Stimulated activated CD4-positive, alpha-beta T cell treated with anti-CD3 and anti-CD28 coated beads, Interleukin-1b, Interleukin-23, amount 100 ng/mL, for 1 hour (primary cell): ENCODE measurements at places on chromosomes 4 and X.

DNA sequence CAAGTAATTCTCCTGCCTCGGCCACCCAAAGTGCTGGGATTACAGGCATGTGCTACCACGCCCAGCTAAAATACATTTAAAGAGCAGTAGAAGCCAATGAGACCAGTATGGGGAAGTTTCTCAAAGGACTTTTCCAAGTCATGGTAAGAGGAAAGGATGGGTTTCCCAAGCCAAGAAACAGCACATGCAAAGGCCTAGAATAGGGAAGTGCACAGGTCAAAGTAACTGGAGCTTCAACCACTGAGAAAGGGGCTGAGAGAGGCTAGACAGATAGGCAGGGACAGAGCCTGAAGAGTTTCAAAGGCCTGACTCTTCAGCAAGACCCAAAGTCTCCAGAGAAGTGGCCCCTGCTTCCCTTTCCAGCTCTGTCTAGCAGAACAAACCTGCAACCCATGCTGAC is 162.1 kb downstream of the CORIN start:
- DNase-seq = no peak

- DNase-seq = no peak
Observed at GRCh38 chr4:151882072-151882803, 121.4 kb upstream of the GATB start.

DNA sequence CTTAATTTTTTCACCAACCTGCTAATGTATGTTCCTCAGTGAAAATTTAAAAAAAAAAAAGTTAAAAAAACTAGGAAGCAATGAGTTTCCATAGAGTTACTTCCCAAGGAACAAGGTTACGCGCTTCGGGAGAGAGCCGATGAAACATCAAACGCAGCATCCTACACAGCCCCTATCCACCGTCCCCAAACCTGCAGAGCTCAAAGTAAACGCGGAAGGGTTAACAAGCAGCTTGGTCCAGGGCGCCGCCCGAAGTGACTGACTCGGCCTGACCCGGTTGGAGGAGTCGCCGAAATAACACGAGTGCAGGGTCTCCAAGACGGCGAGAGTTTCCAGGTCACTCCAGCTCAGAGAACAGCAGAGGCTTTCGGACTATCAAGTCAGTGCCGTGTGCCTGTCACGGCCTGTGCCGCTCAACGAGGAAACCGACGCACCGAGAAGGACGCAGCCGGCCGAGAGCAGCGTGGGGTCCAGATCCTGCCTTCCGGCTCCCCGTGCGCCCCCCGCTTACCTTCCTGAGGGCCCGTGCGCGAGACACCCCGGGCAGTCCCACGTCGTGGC is 512 bp downstream of the NOP14 start:
- DNase-seq = no peak

DNA sequence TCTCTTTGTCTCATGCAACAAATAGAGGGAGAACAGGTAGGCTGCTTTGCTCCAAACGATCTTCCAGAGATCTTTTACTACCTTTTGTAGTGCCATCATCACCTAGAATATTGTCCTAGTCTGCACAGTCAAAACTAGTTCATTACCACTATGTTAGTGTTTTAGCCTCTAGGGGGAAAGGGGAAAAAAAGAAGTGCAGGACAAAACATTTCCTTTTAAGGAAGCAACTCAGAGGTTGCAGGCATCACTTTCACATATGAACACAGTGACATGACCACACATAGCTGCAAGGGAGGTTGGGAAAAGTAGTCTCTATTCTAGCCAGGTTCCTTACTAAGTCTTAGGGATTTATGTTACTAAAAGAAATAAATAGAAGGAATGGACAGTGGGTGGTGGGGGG is 39.3 kb upstream of the RAP2C start:
- DNase-seq = no peak

- no peak for DNase-seq
Observed at GRCh38 chrX:15158736-15159406, 111.0 kb downstream of the ASB9 start.

DNA sequence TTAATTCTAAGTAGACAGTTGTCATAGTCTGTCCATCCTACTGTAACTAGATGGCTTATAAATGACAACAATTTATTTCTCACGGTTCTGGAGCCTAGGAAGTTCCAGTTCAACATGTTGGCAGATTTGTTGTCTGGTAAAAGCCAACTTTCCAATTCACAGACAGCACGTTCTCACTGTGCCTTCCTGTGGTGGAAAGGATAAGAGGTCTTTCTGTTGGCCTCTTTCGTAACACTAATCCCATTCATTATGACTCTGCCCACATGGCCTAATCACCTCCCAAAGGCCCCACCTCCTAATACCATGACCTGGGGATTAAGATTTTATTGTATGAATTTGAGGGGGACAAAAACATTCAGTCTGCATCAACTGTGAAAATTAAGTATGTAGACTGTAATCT is 83.2 kb downstream of the GALNTL6 start:
- no peak for DNase-seq

DNA sequence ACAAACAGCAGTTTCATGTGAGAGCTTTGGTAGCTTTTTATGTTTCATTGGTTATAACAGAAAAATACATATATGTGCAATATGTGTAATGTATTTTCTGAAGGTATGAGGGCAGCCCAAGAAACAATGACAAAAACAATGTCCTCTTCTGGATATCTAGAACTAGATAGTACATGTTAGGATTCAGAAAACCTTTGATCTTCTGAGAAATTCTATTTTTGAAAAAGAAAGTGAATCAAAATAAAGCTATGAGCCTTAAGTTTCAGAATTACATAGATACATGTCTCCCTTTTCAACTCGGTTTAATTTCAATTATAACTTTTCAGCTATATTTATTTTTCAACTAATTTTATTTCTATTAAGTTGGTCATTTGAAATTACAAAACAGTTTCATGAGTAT is 131.9 kb downstream of the REELD1 start:
- no peak for DNase-seq

GRCh38 chr4:153476829-153477574 is 10.8 kb downstream of the TMEM131L start:
- DNase-seq = no peak

GRCh38 chr4:37659696-37660095 is 26.5 kb downstream of the RELL1 start:
- no peak for DNase-seq

DNA sequence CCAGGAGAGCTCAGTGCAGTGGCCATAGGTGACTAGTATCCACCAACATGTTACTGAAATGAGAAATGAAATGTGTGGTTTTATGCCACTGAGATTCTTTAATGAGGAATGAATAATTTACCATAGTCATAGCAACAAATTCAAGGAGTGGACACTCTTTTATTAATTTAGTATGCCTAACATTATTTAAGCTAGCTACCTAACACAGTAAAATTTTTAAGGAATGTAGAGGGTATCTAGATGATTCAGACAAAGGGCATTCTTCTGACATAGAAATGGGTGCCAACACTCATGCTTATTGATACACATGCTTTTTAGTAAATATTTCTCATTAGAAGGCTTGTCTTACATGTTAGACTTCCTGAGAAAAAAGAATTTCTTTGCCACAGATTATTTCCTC is 33.3 kb upstream of the SULT1B1 start:
- no peak for DNase-seq

- DNase-seq = no peak
Observed at GRCh38 chr4:30429813-30430761, 290.1 kb upstream of the PCDH7 start.

DNA sequence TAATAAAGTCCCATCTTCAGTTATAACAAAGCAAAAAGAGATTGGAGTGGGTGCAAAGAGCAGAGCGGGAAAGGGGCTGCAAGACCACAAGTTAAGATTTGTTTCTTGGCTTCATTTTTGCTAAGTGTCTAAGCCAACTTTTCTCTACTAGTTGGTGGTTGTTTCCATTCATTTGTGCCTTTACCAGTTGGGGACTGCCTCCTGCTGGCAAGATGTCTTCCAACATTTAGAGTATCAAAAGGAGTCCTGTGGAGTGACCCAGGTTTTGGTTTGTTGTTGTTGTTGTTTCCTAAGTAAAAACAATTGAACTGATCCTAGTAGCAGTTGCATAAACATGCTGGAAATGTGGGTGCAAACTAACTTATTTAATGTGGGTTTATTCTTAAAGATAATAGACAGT is 121.1 kb downstream of the SPATA18 start:
- DNase-seq = no peak

DNA sequence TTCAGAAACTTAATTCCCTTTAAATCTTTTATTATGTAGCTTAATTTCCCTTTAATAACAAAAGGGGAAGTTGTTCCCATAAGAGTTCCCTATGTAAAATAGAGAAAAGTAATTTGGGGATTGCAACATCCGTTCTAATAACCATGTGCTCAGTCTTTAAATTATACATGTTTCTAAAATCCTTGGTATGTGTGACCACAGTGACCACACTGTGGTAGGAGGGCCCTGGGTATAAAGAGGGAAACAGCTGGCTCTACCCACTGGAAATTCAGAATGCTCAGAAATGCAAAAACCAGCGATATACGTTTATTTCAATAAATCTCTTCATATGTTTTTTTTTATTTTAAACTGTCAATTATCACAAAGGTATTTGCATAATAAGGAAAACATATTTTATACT is 219.1 kb downstream of the FGF13 start:
- DNase-seq = no peak

- DNase-seq = no peak
Observed at GRCh38 chr4:142719854-142720541, 126.1 kb downstream of the INPP4B start.

DNA sequence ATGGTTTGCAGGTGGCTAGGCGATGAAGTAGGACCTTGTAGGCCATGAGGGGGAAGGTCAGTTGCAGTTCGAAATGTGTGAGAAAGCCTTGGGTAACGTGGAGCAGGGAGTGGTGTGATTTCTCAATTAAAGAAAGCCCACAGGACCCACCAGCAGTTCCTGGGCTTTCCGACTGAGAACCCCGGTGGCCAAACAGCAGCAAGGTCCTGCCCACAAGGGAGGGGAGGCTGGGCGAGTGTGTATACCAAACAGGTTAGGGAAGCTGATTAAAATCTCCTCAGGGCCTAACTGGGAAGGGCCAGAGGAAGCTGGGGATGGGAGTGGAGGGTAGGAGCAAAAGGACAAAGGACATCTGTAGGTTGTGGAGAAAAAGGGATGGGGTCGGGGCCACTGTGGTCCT is 2.4 kb downstream of the ATP6AP1 start:
- no peak for DNase-seq

- no peak for DNase-seq
Observed at GRCh38 chrX:2497961-2498780, 2.6 kb downstream of the DHRSX start.

GRCh38 chr4:163167333-163167626 is 590 bp upstream of the NAF1 start:
- DNase-seq = no peak

DNA sequence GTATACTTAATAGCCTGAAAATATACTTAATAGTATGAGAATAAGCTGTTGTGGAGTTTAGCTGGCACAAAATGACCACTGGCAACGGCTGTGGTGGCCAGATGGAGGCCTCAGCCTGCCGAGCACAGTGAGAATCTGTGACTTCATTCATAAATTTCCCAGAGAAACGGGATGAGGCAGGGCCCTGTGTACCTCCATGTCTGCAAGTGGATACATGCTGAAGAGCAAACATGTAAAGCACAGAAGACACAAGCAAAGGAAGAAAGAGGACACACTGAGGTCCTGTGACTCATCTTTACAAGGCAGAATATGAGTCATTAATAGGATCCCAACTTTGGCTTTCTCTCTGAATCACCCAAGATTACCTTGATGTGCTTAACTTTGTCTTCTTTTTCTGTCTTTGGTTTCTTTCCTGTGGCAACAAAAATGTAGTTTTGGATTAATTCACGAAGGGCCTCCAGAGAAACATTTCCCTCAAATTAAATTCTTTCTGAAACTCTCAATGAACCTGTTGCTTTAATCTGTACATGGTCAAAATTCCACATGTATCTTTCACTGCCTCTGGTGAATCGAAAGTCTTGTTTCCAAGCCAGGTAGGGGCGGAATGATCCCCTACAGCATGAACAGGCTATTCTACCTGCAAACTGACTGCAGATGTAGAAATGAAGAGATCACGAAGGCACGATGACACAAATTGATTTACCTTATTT is 56.4 kb downstream of the IRF2 start:
- no peak for DNase-seq

- no peak for DNase-seq
Observed at GRCh38 chr4:124433500-124433899, 279.0 kb downstream of the ANKRD50 start.

GRCh38 chr4:159434114-159434870 is 331.4 kb downstream of the RAPGEF2 start:
- DNase-seq = no peak

- no peak for DNase-seq
Observed at GRCh38 chrX:2657532-2658113, 33.5 kb upstream of the CD99 start.

- DNase-seq = no peak
Observed at GRCh38 chrX:72576141-72576894, 3.7 kb upstream of the HDAC8 start.
